PC-3 (cell line): ENCODE measurements at places on chromosomes 1 and 21. TPM values are rescaled to one million over a fixed set of nuclear protein-coding genes. Genes with fewer than 3 reads are reported as not detected.
A peak's percentile ranks its signal among the peaks of the same experiment; 100 is the strongest.

The CYP4B1 gene
- total RNA-seq = not detected in 2 replicates

The LMX1A gene
- not detected in 2 replicates for total RNA-seq

The GPR61 gene
- total RNA-seq = 0.07 and 1.3 TPM in 2 replicates

The NTNG1 gene
- total RNA-seq = 6.7 and 6.8 TPM in 2 replicates

The HHIPL2 gene
- 1.1 and 1.2 TPM in 2 replicates for total RNA-seq

The OR6N1 gene
- not detected in 2 replicates for total RNA-seq

DNA sequence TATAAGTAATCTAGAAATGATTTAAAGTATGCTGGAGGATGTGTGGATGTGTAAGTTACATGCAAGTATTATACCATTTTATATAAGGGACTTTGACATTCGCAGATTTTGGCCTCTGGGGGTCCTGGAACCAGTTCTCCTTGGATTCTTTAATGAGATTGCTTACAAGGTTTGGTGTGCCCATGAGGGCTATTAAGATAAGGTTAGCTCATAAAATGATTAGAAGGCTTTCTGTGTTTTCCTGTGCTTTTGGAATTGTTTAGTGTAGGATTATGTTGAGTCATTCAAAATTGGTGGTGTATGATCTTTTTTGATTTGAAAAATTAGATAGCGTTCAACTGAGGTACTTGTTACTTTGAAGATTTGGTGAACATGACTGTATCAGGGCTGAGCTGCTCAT is 5.6 kb downstream of the USP25 start:
- peak; percentile 8 for DNase-seq

DNA sequence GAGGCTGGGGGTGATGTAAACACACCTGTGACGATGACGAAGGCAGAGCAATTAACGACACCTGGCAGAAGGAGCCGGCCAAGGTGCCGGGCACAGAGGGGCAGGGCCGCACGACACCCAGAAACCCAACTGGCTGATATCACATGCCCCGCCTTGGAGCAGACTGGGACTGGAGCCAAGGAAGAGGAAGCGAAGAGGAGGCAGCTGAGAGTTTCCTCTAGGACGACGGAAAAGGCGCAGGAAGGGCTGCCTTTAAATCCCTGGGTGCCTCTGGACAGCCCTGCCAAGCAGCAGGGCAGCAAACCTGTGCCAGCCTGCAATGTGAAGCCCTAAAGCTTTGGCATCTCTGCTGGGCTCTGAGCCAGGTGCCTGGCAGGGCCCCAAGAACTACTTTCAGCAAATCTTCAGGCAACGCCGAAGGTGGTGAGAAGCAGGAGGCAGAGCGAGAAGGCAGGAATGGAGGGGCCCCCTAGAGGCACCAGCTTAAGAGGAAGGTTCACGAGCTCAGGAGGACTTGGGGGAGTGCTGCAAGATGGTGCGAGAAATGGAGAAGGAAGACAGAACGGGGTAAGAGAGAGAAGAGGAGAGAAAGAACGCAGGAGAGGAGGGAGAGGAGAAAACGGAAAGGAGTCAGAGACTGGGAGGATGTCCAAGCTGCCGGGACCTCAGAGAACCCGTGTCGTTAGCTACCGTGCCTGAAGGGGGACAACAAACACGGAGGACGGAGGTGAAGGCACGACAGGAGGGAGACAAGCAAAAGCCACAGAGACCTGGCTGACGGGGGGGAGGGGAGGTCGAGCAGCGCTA is 25.3 kb upstream of the PEF1 start:
- peak; percentile 77 for DNase-seq

DNA sequence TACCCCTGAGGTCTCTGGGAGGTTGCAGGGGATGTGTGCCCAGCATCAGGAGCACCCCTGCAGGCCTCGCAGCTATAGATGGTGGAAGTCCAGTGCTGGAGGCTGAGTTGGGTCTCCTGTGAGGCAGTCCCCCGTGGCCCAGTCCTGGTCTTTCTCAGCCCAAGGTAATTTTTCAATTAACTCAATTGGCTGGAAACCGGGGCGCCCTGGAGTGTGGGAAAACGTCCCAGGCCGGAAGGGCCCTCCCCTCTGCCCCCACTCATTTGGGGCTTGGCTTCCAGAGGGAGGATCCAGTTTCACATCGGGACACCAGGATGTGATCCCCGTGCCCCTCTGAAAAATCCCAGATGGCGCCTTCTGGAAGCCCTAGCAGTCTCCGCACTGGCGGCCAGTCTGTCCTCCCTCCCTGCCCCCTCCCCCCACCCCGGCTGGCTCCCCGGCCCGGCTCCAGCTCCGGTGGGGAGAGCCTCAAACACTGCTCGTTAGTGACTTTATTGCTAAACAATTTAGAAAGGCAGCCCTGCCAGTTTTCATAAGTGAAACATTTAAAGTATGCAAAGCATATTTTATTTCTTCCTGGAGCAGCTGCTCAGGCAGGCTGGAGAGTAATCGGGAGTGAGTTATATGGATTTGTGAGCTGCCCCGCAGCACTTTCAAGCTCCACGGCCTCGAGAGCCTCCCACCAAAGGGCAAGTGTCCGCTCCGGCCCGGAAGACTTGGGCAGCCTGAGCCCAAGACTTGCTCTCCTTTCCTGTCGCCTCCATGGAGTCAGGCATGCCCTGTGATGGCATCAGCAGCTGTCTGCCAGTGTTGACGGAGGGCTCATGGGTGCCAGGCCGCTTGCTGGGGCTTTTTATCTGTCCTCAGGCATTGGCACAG is 208.2 kb upstream of the TMEM51 start:
- DNase-seq = peak; percentile 15

GRCh38 chr1:162276493-162276892 is 100.2 kb downstream of the SPATA46 start:
- DNase-seq = peak; percentile 84

DNA sequence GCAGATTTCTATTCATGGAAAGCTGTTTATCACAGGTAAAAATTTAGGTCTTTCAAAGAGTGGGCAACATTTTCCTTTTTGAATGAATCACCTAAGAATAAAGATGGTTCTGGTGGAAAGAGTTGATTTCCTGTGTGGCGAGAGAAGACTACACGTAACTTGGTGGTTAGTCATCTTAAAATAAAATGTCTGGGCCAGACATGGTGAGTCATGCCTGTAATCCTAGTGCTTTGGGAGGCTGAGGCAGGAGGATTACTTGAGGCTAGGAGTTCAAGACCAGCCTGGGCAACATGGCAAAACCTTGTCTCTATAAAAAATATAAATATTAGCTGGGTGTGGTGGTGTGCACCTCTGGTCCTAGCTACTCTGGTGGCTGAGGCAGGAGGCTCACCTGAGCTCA is 65.7 kb downstream of the DISP1 start:
- DNase-seq = peak; percentile 84

DNA sequence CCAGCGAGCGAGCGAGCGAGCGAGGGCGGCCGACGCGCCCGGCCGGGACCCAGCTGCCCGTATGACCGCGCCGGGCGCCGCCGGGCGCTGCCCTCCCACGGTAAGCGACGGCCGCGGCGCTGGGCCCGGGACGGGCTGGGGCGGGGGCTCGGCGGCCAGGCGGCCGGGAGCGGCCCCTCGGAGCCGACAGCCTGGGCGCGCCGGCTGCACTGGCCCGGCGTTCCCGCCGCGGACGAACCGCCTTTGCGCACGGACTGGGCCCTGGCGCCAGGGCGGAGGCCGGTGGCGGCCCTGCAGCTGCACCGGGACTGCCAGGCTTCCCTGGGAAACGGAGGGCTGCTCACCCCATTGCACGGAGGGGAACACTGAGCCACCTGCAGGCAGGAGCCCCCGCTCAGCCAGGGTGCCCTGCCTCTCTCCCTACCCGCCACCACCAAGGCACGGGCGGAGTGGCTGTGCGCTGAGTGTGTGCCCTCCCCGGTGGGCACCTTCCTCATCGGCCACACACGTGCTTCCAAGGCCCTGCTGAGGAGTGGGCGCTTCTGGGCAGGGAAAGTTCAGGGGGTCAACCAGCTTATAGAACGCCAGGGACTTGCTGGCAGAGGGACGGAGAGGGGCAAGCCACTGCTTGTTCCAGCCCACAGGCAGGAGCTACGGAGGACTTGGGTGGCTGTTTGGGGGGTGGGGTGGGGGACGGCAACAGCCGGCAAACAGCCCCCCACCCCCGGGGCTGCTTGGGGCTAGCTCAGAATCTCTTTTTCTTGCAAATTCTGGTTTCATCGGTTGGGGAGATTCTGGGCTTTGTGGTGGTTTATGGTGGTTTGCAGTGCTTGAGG is 532 bp downstream of the CSF1 start:
- DNase-seq = no peak

DNA sequence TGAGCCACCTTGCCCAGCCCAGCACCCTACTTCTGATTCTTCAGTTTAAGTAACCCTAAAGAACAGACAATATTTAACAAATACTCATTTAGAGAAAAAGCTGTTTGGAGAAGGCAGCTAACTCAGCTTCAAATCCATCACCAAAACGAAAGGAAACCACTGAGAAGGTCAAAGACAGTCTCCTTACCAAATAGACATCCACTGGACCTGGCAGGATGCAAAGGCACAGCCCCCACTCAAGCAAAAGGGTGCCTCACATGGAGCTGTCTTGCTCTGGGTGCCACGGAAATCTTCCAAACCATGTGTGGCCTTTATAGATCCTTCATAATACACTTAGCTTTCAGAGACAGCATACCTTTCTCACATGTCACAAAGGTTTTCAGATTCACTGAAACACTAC is 165.5 kb downstream of the RERE start:
- no peak for DNase-seq

GRCh38 chr1:9503001-9503675 is 36.1 kb upstream of the SLC25A33 start:
- no peak for DNase-seq

- DNase-seq = no peak
Measured at GRCh38 chr21:42796327-42797062, 82.8 kb downstream of the WDR4 start.

DNA sequence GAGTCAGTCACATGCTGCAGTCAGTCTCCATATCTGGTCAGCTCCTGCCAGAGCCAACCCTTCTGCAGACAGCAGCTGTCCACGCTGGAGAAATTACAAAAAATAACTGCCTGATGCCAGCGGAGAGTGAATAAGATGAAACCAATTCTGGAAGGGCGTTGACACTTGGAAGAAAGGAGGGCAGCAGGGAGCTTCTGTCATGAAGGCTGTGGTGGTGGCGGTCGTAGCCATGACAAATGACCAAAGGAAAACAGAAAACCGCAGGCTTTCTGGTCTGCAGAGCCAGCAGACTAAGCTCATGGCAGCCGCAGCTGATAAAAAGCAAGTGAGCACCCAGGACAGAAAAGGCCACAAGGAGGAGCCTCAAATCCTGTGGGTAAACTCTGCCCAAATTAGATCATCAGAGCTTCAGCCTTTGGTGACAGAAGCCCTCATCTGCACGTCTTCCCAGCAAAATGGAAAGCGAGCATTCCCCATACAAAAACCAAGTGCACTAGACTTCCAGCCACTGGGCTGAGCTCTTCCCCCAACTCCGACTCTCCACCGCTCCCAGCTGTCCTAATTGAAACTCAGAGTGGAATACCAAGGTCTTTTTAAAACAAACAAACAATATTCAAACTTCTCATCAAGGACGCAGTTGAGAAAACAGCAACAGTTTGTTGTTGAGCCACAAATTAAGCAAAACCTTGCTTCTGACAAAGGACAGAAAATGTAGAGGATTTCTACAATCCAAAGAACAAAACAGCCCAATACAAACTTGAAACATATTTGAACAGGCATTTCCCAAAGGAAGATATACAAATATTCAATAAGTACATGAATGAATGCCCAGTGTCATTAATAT is 28.7 kb downstream of the RSPH1 start:
- DNase-seq = peak; percentile 50

GRCh38 chr21:43312011-43312410 is 114.9 kb downstream of the SIK1 start:
- no peak for DNase-seq

DNA sequence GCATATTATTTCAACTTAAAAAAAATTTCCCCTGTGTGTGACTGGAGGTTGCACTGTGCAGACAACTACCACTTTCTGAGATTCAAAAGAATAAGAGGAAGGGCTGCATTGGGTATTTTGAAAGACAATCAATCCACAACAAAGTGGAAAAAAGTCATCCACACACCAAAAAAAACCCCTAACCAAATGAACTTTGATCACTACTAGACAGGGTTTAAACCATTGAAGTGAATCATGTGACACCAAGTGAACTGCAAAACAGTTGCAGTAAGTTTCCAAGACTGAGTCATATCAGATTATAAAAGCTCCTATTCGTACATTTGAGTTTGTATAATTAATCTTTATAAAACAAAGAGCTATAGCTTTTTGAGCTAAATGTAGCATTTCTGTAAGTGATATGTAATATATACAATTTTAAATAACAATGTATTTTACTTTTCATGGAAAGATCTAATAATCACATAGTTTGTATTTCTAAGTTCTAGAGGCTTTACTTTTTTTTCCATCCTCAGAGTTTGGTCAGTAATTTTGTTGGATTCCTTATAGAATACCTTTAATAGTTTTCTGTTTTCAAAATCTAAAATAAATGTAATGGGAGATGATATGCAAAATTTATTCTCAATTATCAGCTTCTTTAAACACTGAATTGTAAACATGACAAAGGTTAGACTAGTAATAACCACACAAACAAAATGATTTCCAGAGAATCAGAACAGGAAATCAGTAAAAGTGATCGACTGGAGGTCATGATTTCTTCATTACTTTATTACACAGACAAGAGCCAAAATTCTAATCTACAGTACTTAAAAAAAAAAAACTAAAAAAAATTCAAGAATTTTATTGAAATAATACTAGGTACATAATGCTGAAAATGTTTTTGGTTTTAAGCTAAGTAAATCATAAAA is 50.5 kb upstream of the GFI1 start:
- peak; percentile 26 for DNase-seq

GRCh38 chr1:19087017-19087736 is 122.9 kb downstream of the UBR4 start:
- DNase-seq = no peak

DNA sequence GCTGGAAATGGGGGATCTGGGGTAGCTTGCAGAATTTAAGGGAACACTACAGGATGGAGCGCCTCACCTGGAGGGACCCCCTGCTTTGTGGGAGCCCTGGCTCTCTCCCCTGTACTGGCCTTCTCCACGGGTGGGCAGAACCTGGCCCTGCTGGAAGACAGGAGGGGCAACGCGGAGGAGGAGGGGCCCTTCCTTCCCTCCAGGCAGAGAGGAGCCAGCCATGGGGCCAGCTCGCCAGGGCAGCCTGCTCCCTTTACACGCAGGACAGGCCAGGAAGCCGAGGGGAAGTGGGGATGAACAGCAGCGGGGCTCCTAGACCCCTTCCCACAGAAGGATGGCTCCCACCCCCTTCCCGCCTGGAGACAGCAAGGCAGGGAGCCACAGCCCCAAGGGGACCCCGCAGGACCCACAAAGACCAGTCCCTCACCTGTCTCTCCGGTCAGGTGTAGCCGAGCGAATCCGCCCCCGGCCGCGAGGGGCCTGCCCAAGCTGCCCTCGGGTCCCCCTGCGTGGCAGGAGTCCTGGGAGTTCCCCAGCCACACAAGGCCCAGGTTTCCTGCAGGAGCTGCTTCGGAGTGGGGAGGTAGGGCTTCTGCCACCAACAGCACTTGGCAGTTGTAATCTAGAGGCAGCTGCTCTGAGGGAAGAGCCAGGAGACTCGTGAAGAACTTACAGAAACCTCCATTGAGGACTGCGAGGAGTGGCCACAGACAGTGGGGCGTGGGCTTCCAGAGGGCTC is 1.6 kb upstream of the SLC19A1 start:
- DNase-seq = no peak
